ENCODE measurements at places on chromosomes 6 and 20.

DNA sequence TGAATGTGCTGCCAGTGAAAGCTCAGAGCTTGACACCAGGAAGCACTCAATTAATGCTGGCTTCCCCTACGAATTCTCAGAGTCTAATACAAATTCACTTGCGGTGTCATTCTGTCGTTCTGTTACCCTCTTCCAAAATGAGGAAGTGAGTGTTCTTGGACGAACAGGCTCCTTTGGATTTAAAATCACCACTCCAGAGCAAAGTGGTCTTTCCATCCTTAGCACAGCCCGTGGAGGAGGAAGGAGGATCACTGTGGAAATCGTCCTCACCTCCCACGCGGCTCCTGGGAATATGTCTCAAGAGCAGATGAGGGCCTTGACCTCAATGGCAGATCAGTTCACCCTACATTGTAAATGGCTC lies 41.7 kb downstream of the RIOK1 start:
- no peak for DNase-seq

DNA sequence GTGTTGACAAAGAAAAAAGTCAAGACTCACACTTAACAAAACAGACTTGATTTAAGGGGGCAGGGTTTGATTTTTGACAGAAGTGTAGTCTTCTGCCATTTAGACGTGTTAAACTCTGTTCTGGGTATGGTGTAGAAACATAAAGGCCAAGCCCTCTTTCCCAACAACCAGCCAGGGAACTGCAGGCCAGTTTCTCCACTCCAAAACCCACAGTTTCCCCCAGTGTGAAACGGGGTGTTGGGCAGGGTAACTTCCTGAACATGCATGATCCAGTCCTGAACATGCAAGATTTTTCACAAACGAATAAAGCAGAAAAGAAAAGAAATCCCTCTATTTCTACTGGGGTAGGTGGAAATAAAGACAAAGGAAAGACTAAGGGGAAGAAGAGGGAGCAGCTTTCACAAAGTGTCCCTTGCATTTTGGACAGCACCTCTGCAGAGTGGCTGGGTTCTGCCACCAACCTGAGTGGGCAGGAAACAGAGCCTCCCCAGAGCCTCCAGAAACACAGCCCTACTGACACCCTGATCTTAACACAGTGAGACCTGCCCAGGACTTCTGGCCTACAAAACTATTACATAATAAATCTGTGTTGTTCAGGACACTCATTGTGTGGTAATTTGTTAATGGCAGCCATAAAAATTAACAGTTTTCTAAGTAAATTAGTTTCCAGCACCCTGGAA lies 7.5 kb downstream of the APMAP start:
- DNase-seq, result no peak

DNA sequence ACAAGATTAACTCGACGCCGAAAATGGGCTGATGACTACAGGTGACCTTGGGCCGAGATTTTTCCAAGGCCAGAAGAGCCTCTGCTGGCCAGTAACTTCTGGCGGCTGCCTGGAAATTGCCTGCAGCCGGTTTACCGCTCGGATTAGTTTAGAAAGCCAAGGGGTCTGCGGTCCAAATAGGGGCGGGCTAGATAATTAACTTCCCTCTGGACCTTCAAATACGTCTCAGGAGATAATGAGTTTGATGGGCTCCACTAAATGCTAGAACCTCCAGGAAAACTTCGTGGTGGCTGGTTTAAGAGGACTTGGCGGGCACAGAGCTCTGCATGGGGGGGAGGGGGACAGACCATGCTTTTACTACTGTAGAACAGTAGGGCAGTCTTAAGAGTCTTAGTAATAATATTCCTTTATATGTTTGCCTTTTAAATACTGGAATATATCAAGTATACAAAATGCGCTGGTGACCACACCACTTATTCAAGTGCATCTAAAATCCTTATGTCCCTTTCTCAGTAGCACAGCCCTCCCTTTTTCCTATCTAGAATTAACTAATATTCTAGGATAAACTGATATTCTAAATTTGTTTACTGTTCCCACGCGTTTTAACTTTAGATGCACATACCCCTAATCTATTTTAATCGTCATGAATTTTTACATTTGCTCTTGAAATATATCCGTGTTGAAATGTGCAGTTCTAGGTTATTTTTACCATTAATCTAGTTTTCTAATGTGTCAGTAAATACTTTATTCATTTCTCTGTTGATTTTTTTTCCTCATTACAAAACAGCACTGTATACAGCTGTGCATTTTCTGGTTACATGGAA lies 107.5 kb upstream of the PRSS16 start:
- peak; percentile 34 for DNase-seq

GRCh38 chr20:58822149-58822548 lies 28.6 kb downstream of the GNAS-AS1 start:
- no peak for DNase-seq

- peak; percentile 66 for DNase-seq
Measured at GRCh38 chr6:155493694-155494143, 38.1 kb upstream of the NOX3 start.

DNA sequence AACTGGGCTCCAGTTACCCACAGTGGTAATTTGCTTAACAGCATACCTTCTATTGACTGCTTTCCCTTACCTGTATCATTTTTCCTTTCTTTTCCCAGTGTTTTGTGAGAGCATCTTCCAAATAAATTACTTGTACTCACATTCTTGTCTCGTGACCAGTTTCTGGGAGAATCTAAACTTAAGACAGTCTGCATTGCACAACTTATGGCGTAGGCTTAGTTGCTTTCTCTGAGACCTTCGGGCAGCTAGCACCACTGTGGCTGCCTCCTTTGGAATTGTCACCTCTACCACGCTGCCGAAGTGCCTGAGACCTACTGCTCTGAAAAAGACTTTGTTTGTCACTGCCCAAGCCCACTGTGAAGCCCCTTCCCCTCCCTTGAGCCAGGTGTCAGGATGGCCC lies 188.1 kb upstream of the BMP2 start:
- DNase-seq, result no peak

DNA sequence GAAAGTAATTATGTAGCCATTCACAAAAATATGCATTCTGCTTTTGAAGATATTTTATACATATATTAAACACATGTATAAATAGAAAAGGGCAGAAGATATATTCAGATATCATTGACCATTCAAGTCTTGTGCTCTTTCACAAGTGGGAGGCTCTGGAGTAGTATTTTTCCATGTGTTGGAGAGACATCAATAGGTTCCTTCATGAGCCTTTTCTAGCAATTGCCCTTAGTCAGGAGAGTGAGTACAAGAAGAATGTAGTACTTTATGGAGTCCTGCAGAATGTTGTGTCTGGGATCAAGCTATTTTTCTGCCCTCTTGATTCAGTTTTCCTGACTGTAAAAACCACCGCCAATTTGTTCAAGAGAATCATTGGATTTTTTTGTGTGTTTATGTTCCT lies 117.9 kb downstream of the LRRC1 start:
- no peak for DNase-seq

- DNase-seq, result no peak
Measured at GRCh38 chr6:120646101-120646500, 688.2 kb downstream of the TBC1D32 start.

DNA sequence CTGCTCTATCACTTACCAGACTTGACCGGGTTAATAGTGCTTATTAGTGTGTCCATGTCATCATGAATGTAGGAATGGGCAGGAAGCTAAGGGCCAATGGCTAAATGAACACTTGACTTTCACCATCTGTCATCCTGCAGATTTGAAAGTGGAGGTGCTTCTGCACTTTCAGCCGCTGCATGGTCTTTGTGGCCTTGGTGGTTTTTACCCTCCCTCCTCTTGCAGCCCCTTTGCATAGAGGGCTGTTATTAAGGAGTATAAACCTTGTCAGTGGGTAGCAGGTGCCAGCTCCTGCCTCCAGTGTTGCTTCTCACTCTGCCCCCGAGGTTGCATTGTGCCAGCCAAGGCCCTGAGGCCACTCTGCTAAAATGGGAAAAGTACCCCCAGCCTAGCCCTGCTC lies 122.2 kb upstream of the TNFAIP3 start:
- DNase-seq, result no peak

- DNase-seq, result peak; percentile 45
Measured at GRCh38 chr6:3592371-3592941, 135.6 kb upstream of the SLC22A23 start.

DNA sequence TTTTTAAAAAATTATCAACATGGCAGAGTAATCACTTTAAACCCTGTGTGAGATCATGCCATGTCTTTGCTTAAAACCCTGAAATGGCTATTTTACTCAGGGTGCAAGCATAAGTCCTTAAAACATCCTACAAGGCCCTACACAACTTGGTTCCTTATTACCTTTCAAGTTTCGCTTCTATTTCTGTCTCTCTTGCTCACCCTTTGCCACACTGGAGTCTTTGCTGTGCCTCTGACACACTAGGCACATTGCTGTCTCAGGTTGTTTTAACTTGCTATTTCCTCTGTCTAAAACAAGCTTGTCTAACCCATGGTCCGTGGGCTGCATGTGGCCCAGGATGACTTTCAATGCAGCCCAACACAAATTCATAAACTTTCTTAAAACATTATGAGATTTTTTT lies 55.6 kb downstream of the KIAA0408 start:
- DNase-seq, result no peak

- no peak for DNase-seq
Measured at GRCh38 chr20:61882716-61883615, 182.7 kb downstream of the TAF4 start.

DNA sequence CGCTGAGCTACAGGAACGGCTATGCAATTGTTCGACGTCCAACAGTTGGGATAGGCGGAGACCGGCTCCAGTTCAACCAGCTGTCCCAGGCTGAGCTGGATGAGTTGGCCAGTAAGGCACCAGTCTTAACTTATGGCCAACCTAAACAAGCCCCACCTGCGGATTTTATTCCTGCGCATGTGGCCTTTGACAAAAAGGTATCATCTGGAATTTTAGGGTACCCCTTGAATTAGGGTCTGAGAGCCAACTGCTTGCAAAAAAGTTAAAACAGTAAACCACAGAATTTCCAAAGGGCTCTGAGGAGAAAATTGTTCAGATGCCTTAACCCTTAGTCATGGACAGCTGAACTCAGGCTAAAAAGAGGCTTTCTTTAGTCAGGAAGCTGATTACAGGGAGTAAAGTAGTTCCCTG lies 3.8 kb downstream of the EFHC1 start:
- DNase-seq, result peak; percentile 10

GRCh38 chr20:25453035-25453810 lies 45.8 kb downstream of the GINS1 start:
- peak; percentile 55 for DNase-seq

GRCh38 chr6:2938632-2939083 lies 32.7 kb downstream of the SERPINB6 start:
- DNase-seq, result peak; percentile 90
